Thoracic aorta endothelial cell (primary cell): ENCODE measurements at places on chromosomes 4 and X. TPM values are rescaled to one million over a fixed set of nuclear protein-coding genes. Genes with fewer than 3 reads are reported as not detected.

The CTAG1A gene
- not detected in 2 replicates for total RNA-seq

The DCLK2 gene
- 3.9 and 4.7 TPM in 2 replicates for total RNA-seq

The SHROOM3 gene
- 5.1 and 10.2 TPM in 2 replicates for total RNA-seq

The C4orf36 gene
- total RNA-seq, result 0.50 and 0.53 TPM in 2 replicates

The PHOX2B gene
- total RNA-seq, result not detected in 2 replicates

The WNK3 gene
- total RNA-seq, result 1.2 and 1.3 TPM in 2 replicates

The OPHN1 gene
- total RNA-seq, result 7.4 and 7.6 TPM in 2 replicates

The FRMPD4 gene
- total RNA-seq, result under 0.01 TPM in 1 of 2 replicates, not detected in the other

The PNMA6F gene
- not detected in 2 replicates for total RNA-seq

The PLAC8 gene
- total RNA-seq, result 0.22 TPM in 1 of 2 replicates, not detected in the other

The SYN1 gene
- total RNA-seq, result not detected in 2 replicates

The SMARCA1 gene
- total RNA-seq, result 18.4 and 46.8 TPM in 2 replicates

The ATOH1 gene
- total RNA-seq, result not detected in 2 replicates

The THOC2 gene
- total RNA-seq, result 131 and 145 TPM in 2 replicates

The ARMCX2 gene
- 33.4 and 47.0 TPM in 2 replicates for total RNA-seq

The IL13RA1 gene
- 57.3 and 62.5 TPM in 2 replicates for total RNA-seq

The DUX4 gene
- not detected in 2 replicates for total RNA-seq

The TXK gene
- total RNA-seq, result 0.40 and 0.79 TPM in 2 replicates

The UGT2B7 gene
- total RNA-seq, result not detected in 2 replicates

The RNF4 gene
- total RNA-seq, result 103 and 122 TPM in 2 replicates

The CDKL2 gene
- total RNA-seq, result 0.65 and 0.80 TPM in 2 replicates

The SERPINA7 gene
- not detected in 2 replicates for total RNA-seq

The TMEM144 gene
- total RNA-seq, result 9.8 and 14.9 TPM in 2 replicates

The TLR10 gene
- not detected in 2 replicates for total RNA-seq

The LGI2 gene
- total RNA-seq, result under 0.01 and 0.14 TPM in 2 replicates

The GAGE12F gene
- total RNA-seq, result not detected in 2 replicates

The ZNF674 gene
- 4.0 and 6.0 TPM in 2 replicates for total RNA-seq

The TEX11 gene
- total RNA-seq, result not detected in 2 replicates

The DACH2 gene
- not detected in 2 replicates for total RNA-seq

The LDB2 gene
- total RNA-seq, result 117 and 201 TPM in 2 replicates

The AADAT gene
- total RNA-seq, result 0.93 and 1.2 TPM in 2 replicates

The MAML3 gene
- total RNA-seq, result 19.3 and 19.4 TPM in 2 replicates

The LRCH2 gene
- total RNA-seq, result 4.5 and 9.2 TPM in 2 replicates

The FAM9B gene
- total RNA-seq, result not detected in 2 replicates

The SPIN2A gene
- total RNA-seq, result 0.14 and 0.40 TPM in 2 replicates

The CCKAR gene
- not detected in 2 replicates for total RNA-seq

The HTN3 gene
- total RNA-seq, result not detected in 2 replicates

The CCDC110 gene
- total RNA-seq, result 0.43 and 0.53 TPM in 2 replicates

The OCIAD2 gene
- total RNA-seq, result 64.9 and 93.1 TPM in 2 replicates

The ADRA2C gene
- total RNA-seq, result not detected in 2 replicates

The SPARCL1 gene
- total RNA-seq, result 0.22 TPM in 1 of 2 replicates, not detected in the other

The STAP1 gene
- total RNA-seq, result not detected in 2 replicates

The FRG2 gene
- not detected in 2 replicates for total RNA-seq

The NUP62CL gene
- 0.40 and 1.1 TPM in 2 replicates for total RNA-seq

The ZNF630 gene
- total RNA-seq, result 0.50 and 0.80 TPM in 2 replicates

The PAGE2B gene
- not detected in 2 replicates for total RNA-seq

The SYTL5 gene
- under 0.01 TPM in 1 of 2 replicates, not detected in the other for total RNA-seq

The NAA15 gene
- total RNA-seq, result 99.6 and 105 TPM in 2 replicates

The ACSL4 gene
- 176 and 206 TPM in 2 replicates for total RNA-seq

The SPIN3 gene
- total RNA-seq, result 6.5 TPM in 2 replicates

The MSANTD1 gene
- total RNA-seq, result 0.36 and 0.53 TPM in 2 replicates

The TMEM35A gene
- 5.3 and 6.4 TPM in 2 replicates for total RNA-seq

The RAB9B gene
- 0.40 and 0.50 TPM in 2 replicates for total RNA-seq

The BMX gene
- 157 and 166 TPM in 2 replicates for total RNA-seq

The NLRP2B gene
- not detected in 2 replicates for total RNA-seq

The UNC5C gene
- total RNA-seq, result under 0.01 and 0.13 TPM in 2 replicates

The P2RY10 gene
- not detected in 2 replicates for total RNA-seq

The ATP8A1 gene
- total RNA-seq, result 8.8 and 10.5 TPM in 2 replicates
